ENCODE measurements at places on chromosomes 7 and 10.

- DNase-seq, result peak; percentile 95
These were observed at the start of gene KCTD7 for GRCh38 chr7:66628361-66629221. Gene KCTD7, plus strand, starts transcription at chr7:66628881. Its CDS starts 184 bp downstream, at chr7:66629065.

- DNase-seq, result no peak
These were observed 9.8 kb downstream of the PODXL start for GRCh38 chr7:131546583-131547141.

DNA sequence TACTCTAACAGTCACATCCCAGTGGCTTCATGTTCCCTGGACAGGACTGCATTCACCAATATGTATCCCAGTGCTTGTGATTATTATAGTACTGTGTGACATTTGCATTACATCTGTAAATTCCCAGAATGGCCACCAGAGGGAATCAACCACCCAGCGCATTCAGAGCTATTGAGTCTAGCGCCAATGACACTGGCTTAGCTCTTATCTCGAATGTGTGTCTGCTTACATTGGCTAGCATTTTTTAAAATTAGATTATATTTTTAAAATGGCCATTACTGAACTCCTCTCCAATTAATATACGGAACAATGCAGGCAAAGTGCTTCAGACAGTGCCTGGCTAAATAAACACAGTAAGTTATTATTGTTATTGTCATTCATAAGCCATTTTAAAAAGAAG lies 36.3 kb downstream of the TRIL start:
- peak; percentile 5 for DNase-seq

DNA sequence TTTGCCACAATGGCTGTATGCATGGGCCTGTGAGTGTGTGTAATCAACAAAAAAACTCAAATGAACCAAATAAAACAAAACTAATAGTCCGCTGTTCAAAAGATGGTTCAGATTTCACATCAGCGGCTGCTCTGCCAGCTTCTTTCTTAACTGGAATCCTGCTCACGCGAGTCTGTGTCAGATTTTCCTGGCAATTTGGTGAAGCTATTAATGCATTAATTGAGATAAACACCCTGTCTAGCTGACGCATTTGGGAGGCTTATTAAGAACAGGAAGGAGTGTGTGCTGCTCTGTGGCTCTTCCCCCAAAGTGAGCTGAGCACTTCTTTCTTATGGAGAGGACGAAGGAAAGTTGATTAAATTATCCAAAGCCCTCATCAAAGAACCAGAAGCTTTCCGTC lies 336.6 kb upstream of the MKI67 start:
- DNase-seq, result no peak

DNA sequence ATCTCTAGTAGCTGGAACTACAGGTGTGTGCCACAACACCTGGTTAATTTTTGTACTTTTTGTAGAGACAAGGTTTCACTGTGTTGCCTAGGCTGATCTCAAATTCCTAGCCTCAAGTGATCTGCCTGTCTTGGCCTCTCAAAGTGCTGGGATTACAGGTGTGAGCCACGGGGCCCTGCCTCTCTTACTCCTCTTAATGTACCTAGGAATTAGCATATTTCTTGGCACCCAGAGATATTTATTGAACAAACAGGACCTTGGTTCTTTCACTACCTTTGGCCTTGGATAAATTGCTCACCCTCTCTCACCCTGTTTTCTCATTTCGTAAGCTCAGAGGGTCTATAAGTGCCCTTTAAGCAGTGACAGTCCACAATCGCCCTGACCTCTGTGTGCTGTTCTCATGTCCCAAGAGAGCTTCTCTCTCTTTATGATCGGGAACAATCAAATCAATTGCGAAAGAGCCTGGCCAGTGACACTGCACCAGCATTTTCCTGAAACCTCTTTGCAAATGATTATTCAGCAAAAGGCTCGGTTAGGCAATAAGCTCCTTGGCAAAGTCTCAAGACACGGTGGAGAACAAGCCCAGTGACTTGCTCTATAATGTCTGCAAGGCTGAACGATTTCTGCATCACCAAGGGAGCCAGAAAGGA lies 117.7 kb downstream of the APBB1IP start:
- no peak for DNase-seq

- no peak for DNase-seq
These were observed 131.8 kb downstream of the SNX10 start for GRCh38 chr7:26423436-26423835.

DNA sequence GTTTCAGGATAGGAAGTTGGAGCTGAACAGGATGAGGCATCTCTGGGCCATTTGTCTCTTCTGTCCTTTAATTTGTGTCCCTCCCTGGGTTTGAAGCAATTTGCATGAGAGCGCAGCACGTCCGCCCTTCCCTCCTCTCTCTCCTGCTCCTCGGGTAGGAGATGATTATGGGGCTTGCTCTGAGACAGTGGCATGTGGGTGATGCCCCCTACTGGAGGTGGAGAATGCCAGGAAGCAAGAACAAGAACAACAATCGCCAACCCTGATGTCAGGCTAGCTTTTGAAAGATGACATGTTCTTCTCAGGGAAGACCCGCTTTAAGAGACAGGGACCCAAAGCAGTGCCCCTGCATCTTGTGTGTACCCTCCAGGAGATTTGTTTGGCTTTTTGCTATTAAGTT lies 63.9 kb upstream of the LOXL4 start:
- DNase-seq, result no peak

GRCh38 chr10:96416643-96417042 lies 57.8 kb upstream of the OPALIN start:
- DNase-seq, result no peak

DNA sequence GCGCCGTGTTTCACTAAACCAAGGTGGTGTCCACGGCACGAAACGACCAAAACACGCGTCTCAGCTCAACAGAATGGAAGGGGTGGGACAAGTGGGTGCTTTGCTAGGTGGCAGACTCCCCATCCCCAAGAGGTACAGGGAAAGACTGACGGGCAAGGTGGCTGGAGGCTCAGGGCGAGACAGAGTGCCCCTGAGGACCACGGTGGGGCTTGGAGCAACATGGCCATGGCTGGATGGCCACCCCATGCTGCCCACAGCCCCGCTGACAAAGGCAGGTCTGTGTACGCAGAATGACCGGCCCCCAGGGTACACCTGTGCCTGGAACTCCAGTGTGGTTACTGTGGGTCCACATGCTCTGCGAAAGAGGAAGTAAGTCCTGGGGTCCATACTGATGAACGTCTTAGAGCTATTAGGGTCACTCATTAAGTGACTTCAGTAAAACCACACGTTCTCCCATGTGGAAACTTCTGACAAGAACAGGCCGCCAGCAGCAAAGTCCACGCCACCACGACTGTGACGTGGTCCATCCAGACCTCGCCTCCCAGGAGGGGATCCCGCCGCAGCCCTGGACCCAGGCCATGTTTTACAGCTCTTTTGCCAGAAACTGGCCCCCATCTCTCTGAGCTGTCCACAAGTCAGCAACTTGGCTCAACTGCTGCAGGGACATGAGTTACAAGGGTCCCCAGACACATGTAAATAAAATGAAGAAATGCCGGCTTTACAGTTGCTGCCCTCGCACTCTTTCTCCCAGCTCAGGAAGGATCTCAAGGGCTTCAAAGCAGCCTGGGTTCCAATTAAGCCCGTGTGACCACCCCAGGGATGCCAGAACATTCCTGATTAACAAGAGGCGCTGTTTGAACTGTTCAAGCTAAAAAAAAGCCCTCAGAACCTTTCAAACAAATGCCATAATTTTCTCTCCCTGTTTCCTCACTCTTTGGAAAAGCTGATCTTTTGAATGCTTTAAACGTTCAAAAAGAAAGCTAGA lies 66.8 kb downstream of the MAD1L1 start:
- no peak for DNase-seq

GRCh38 chr7:23114896-23115295 lies 9.3 kb downstream of the KLHL7 start:
- DNase-seq, result no peak

GRCh38 chr10:5762531-5762930 lies 50.7 kb downstream of the GDI2 start:
- DNase-seq, result no peak

- DNase-seq, result no peak
These were observed 61.9 kb downstream of the TES start for GRCh38 chr7:116271963-116272886.

All from CD8-positive, alpha-beta T cell (primary cell).